ENCODE measurements at places on chromosomes 3 and 15. TPM values are rescaled to one million over a fixed set of nuclear protein-coding genes. Genes with fewer than 3 reads are reported as not detected.

The LRRC2 gene
- total RNA-seq, result under 0.01 TPM

The TUBGCP4 gene
- 8.5 TPM for total RNA-seq

The RARB gene
- total RNA-seq, result 2.8 TPM

The GOLGA8G gene
- not detected for total RNA-seq

The CAPN3 gene
- total RNA-seq, result 0.60 TPM

The CCDC54 gene
- total RNA-seq, result not detected

The LRTM1 gene
- total RNA-seq, result not detected

The DPPA2 gene
- total RNA-seq, result not detected

The SMARCC1 gene
- 27.0 TPM for total RNA-seq

The CADPS gene
- not detected for total RNA-seq

The AP3B2 gene
- total RNA-seq, result not detected
